ENCODE measurements at places on chromosomes 2 and 18.
A peak's percentile ranks its signal among the peaks of the same experiment; 100 is the strongest.

GRCh38 chr2:53778536-53779162 is 8.1 kb downstream of the ASB3 start:
- DNase-seq: no peak

GRCh38 chr2:222861411-222862105 is 722 bp downstream of the ACSL3 start:
- peak; percentile 46 for DNase-seq

DNA sequence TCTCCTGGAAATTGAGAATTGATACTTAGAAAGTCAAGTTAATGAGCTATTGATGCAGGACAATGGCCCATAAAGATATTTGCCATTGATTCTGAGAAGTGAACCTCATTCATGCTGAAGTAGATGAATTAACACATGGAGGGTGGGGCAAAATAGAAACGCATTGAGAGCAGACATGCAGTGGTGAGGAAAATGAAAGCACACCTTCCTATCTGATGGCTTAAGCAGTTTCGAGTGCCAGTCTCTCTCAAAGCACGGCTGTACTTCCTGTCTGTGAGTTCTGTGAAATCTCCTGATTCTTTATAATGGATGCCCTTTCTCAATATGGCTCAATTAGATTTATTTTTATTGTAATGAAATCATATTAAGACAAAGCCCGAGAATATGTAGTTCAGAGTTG is 247.0 kb downstream of the TMX3 start:
- DNase-seq: no peak

GRCh38 chr2:147224070-147224469 is 620.8 kb upstream of the ACVR2A start:
- DNase-seq: no peak

DNA sequence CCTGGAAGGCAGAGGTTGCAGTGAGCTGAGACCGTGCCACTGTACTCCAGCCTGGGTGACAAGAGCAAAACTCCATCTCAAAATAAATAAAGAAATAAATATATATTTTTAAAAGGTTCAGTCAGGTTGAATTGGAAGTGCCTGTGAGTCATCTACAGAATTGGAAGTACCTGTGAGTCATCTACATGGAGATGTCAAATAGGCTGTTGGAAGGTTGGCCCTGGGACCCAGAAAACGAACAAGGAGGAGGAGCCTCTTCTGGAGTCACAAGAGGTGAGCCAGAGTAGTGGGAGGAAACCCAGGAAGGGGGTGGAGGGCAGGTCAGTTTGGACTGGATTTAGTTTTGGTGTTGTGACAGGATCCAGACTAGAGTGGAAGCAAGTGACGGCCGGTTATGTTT is 15.2 kb upstream of the SCYGR1 start:
- no peak for DNase-seq

- DNase-seq: no peak
These were observed 2.1 kb upstream of the SMAD2 start for GRCh38 chr18:47932603-47933002.

DNA sequence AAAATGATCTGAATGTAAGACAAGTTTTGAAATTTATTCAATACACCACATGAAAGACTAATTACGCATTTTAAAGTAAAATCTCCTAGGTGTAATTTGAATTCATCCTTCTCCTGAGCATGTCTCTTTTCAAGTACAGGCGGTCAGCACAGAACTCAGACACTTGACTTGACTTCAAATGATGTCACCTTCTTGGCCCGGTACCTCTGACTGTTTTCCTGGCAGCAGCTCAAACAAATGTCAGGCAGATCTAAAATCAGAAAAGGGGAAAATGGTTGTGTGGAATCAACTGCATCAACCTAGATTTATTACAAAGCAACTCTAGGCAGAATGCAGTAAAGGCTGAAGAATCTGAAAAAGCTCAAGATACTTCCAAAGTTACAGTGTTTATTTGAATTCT is 11.4 kb upstream of the PROKR1 start:
- DNase-seq: no peak

DNA sequence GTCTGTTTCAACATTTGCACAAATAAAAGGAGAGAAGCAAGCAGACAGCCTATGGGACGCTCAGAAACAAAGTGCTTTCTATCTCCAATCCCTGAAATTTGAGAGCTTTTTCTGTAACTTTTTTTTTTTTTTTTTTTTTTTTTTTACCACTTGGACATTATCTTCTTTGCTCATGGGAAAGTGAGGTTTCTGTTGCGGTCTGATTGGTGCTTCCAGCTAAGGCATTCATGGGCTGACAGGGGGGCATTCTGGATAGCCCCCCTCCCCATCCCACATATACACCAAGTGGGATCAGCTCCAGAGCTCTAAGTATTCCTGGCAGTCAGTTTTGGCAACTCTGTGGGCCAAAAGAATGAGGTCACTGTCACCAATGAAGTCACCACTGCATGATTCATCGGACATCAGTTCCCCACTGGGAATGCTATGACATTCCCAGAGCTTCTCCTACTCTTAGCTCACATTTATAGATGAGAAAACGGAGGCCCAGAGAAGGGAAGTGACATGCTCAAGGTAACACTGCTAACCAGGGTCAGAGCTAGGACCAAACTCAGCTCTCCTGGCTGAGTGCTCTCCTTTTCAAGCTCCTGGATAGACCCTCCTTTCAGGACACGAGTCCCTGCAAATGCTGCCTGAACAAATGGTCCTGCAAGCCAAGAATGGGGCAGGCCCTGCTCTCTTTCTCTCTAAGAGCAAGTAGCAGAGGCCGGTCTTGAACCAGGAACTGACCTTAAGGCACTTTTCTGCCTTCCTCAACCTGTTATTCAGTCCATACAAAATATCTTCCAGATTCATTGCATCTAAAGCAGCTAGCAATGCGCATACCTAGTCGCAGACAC is 61.3 kb downstream of the TMEM247 start:
- peak; percentile 66 for DNase-seq

GRCh38 chr2:237444071-237444470 is 30.1 kb upstream of the COL6A3 start:
- DNase-seq: no peak

- DNase-seq: no peak
These were observed 16.4 kb downstream of the BZW1 start for GRCh38 chr2:200828104-200828503.

DNA sequence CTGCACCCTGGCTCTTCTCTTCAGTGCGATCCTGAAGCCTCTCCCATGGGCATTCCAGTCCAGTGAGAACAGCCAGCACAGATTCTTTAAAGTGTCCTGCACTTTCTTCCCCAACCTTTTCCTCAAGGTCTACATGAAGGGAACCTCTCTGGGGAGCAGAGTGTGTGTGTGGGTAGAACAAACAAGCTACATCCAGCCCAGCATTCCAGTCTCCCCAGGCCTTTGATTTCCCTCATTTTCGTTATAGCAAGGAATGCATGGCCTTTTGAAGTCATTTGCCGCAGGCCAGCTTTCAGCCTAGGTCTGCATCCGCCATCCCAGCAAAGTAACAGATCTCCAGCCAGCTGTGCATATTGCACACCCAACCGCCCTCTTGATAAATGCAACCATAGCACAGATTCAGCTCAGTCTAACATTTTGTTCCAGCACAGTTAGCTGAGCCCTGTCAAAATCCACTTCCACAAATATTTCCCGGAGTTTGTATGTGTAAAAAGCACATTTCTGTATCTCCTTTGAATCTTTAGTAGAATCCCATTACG is 44.6 kb downstream of the CD8B2 start:
- DNase-seq: no peak

GRCh38 chr2:240169486-240170353 is 29.3 kb upstream of the OTOS start:
- no peak for DNase-seq

- no peak for DNase-seq
These were observed 633.2 kb upstream of the PKDCC start for GRCh38 chr2:41414486-41415230.

- no peak for DNase-seq
These were observed 26.9 kb upstream of the ROCK2 start for GRCh38 chr2:11371092-11371937.

DNA sequence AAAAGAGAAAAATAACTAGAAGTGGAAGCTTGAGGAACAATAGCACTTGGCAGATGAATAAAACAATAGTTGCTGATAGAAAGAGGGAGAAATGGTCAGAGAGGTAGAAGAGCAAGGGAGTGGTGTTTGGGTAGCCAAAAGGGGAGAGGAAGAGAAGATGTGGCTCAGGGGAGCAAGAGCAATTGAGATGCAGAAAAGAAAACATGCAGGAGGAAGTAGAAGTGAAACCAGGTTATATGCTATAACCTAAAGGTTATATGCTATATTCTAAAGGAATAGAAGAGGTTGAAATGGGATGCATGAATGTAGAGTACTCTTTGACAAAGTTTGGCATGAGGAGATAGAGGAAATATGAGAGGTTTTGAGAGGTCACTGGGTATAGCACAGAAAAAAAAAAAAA is 759.5 kb downstream of the SATB2 start:
- no peak for DNase-seq

- no peak for DNase-seq
These were observed 32.8 kb upstream of the TMEM17 start for GRCh38 chr2:62538756-62539155.

GRCh38 chr2:38947241-38948239 is 57.9 kb downstream of the ARHGEF33 start:
- DNase-seq: peak; percentile 82

DNA sequence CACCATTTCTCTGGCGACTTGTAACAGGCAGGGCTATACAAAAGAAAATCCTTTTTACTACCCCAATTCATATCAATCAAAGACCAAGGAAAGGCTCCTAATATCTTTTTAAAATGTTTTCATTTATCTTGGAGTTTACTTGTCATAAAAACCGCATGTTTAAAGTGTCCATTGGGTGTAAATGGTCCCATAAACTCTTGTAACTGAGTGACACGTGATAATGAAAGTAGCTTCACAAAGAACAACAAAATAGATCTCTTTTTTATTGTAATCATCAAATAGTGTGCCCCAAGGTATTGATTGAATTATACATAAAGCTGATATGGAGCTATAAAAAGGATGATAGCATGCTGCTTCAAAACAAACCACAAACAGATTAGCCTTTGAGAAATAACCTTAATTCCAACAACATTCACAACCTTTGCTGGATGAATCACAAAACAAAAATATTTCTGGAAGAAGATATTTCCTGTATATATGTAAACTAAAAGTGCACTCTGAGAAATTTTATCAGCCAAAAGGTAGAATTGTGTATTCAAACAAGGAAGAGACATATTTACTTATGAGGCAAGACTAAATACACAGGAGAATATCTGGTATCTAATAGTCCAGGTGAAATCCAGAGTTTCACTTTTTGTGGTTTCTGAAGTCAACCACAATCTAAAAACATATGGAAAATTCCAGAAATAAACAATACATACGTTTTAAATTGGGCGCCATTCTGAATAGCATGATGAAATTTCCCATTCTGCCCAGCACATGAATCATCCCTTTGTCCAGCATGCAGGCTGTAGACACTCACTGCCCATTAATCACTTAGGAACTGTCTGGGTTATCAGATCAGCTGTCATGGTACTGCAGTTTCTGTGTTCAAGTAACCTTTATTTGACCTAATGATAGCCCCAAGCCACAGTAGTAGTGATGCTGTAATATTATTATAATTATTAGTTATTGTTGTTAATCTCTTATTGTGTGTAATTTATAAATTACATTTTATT is 237.5 kb downstream of the PIK3C3 start:
- DNase-seq: peak; percentile 22

DNA sequence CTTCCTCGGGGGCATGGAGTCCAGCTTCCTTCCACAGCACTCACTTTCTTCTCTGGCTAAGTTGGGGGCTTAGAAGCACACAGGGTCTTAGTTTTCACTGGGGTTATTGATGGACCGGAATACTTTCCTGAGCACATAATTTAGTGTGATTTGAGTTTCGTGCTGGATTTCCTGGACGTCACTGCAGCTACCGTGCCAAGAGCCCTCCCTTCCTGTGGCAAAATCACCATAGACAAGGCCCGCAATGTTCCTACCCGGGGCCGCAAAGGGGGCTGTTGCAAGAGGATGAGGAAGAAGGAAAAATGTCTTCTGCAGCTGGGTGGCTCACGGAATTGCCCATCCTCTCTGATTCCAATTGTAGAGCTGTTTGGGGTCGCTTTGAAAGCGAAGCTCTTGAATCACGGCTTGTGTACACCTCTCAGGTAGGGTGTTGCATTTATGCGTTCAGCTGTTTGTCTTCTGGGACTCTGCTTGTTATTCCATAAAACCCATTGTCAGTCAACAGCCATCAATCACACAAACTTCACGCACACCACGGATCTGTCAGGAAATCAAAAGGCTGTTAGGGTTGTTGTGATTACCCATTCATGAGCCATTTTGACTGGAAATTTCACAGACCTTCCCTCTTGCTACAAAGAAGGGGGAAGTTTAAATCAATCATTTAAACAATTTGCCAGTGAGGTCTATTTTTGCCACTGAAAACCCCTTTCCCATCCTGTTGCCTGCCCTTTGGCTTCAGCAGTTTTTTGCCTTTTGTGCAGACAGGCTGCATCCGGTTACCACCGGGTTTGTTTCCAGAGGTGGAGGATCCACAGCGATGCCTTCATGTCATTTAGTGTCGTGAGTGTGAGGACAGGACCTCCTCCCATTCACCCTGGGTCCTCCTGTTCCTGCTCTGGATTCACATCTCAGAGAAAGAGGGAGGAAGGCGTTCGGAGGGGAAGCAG is 36.0 kb downstream of the SMIM21 start:
- DNase-seq: no peak

DNA sequence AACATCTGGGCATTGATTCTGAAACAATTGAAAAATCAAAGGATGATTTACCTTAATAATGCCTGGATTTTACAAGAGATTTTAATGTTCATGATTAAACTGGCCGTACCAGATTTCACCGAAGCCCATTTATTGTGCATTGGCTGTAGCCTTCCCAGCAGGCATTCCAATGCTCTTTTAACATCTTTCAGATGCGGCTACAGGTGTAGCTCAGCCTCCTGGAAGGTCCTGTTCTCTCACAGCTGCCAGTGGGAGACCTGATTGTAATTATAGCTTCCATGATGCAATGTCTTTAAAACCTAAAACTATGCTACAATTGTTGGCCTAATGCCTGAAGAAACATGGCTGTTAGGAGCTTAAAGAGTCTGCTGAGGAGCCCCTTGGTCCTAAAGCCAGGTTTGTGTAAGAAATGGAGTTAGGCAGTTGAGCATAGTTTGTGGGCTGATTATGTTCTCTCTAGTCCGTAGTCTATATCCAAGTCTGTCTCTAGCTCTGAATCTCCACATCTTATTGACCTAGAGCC is 147.4 kb downstream of the CERS6 start:
- no peak for DNase-seq

DNA sequence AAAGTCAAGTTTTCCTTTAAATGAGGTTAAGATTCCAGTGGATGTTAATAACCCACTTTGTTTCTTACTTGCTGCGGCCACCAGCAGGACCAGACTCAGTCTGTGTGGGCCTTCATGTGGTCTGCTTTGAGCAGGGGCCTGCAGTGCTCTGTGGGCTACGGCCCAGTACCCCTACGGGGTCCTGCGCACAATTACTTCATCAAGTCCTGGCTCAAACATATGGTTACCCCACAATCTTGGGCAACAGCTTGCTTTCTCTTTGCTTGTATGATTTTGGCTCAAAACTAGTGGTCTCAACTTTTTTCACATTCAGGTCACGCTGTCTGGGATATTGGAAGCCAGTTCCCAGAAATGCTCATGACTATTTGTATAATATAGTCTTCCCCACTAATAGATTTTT is 64.2 kb downstream of the PTPN2 start:
- DNase-seq: no peak

GRCh38 chr2:86371527-86371926 is 34.1 kb upstream of the REEP1 start:
- DNase-seq: no peak

GRCh38 chr18:55573386-55573785 is 14.6 kb downstream of the TCF4 start:
- DNase-seq: no peak

GRCh38 chr2:133838642-133839365 is 270.5 kb upstream of the NCKAP5 start:
- DNase-seq: no peak

GRCh38 chr2:184178229-184178628 is 420.1 kb upstream of the ZNF804A start:
- DNase-seq: no peak
